HT-29 (cell line): ENCODE measurements at places on chromosomes 1 and 21. TPM values are rescaled to one million over a fixed set of nuclear protein-coding genes. Genes with fewer than 3 reads are reported as not detected.

The LAMC2 gene
- 4.3 and 5.0 TPM in 2 replicates for total RNA-seq

The ZNF683 gene
- not detected in 2 replicates for total RNA-seq

The CIART gene
- not detected in 2 replicates for total RNA-seq

The GBP4 gene
- 0.23 and 0.47 TPM in 2 replicates for total RNA-seq

The ETV3L gene
- total RNA-seq, result not detected in 2 replicates

The COX20 gene
- 16.1 and 18.8 TPM in 2 replicates for total RNA-seq

The PCP4 gene
- total RNA-seq, result not detected in 2 replicates

The RYR2 gene
- total RNA-seq, result not detected in 2 replicates

The GBP6 gene
- total RNA-seq, result not detected in 2 replicates

The TDRD5 gene
- 0.03 TPM in 1 of 2 replicates, not detected in the other for total RNA-seq

The SLC9C2 gene
- total RNA-seq, result not detected in 2 replicates

The GJA9 gene
- 0.13 TPM in 1 of 2 replicates, not detected in the other for total RNA-seq

The PDE9A gene
- 8.4 and 9.1 TPM in 2 replicates for total RNA-seq

The DEPDC1 gene
- total RNA-seq, result 7.6 and 10.2 TPM in 2 replicates

The LEMD1 gene
- total RNA-seq, result 3.8 and 7.1 TPM in 2 replicates

The PCSK9 gene
- 4.7 and 6.1 TPM in 2 replicates for total RNA-seq

The S100A2 gene
- 17.9 and 26.4 TPM in 2 replicates for total RNA-seq

The TNNT2 gene
- 0.13 and 0.46 TPM in 2 replicates for total RNA-seq

The KCNQ4 gene
- 0.74 and 0.83 TPM in 2 replicates for total RNA-seq

The ZNF593OS gene
- 1.6 TPM in 1 of 2 replicates, not detected in the other for total RNA-seq

The CYB5RL gene
- total RNA-seq, result 5.3 and 6.1 TPM in 2 replicates

The PTPRC gene
- not detected in 2 replicates for total RNA-seq

The LRRC3 gene
- total RNA-seq, result 0.08 and 0.10 TPM in 2 replicates

The ADAMTSL4 gene
- total RNA-seq, result not detected in 2 replicates
